Nephron progenitor cell (in vitro differentiated cells): ENCODE measurements at places on chromosomes 6 and 20.

GRCh38 chr6:32146687-32147086, 5.1 kb downstream of the PRRT1 start:
- peaks cover 11% of the 10 kb centered on the region for H3K36me3 ChIP-seq
- peak overlapping the region; percentile 45 for H3K27ac ChIP-seq
- H3K27me3 ChIP-seq = peaks cover 54% of the 10 kb centered on the region
- no peak for DNase-seq

DNA sequence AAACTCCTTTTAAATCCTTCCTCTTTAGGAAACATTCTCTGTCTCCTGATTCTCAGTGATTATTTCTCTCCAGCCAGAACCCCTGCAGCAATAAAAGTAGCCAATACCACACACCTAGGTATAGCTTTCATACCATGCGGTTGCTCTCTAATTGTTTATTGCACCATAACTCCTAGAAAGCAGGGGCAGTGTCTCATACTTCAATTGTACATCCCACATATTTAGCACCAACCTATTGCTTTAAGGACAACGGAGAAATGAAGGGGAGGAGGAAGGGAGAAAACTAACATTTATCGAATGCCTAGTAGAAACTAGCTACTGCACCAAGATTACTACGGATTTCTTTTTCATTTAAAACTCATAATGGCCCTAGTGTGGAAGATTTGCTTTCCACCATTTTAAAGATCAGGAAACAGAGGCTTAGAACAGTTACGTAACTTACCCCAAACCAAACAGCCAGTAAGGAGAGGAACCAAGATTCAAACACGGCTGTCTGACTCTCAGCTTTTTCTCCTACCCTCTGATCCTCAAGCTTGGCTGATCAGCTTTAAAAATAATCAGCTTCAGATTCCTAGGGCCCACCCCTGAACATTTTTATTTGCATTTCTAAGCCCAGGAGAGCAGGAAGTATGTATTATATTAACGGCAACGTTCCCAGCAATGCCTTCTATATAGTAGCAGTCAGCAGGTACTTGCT, 43.4 kb upstream of the ATXN1 start:
- no peak for DNase-seq
- H3K4me3 ChIP-seq = peak overlapping the region; percentile 67
- H3K27me3 ChIP-seq = peaks cover 31% of the 10 kb centered on the region
- H3K4me1 ChIP-seq = peaks cover 34% of the 10 kb centered on the region
- H3K36me3 ChIP-seq = peaks cover 4% of the 10 kb centered on the region
- H3K27ac ChIP-seq = peak overlapping the region; percentile 1

DNA sequence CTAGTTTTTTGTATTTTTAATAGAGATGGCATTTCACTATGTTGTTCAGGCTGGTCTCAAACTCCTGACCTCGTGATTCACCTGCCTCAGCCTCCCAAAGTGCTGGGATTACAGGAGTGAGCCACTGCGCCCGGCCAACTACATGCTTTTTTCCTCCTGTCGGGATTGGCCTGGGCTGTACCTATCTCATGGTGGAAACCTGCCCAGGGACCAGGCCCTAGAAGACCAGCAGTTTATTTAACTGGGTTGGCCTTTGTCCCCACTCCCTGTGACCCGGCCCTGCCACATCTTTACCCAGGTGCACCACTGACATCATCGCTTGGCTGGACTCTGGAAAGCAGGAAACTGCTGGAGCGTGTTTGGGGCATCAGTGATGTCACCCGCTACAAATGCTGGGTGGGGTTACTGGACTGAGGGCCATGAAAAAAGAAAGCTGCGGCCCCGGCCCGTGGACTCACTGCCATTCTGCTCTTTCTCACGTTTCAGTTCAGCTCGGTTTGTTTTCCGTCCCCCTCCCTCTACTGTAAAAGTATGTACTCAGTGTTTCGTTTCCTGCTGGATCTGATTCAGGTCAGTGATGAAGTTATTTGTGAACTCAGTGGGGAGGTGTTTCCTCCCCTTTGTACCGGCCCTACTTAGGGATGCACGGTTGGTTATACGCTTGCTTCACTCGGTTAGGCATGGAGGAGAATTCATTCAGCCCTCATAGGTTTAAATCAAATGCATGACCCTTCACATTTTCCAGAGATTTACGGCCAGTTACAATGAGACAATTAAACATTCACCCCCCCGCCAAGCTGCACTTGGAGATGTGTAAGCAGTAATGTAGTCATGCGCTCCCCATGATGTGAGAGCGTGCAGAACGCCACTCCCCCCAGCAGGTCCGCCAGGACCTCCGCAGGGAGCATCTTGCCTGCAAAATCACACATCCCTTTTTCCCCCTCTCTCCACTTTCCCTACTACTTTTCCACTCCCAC, 179.3 kb downstream of the MTHFD1L start:
- H3K27me3 ChIP-seq = no peaks in the 10 kb centered on the region
- H3K27ac ChIP-seq = peak overlapping the region; percentile 97
- H3K36me3 ChIP-seq = peaks cover 26% of the 10 kb centered on the region
- peak; percentile 63 for DNase-seq

DNA sequence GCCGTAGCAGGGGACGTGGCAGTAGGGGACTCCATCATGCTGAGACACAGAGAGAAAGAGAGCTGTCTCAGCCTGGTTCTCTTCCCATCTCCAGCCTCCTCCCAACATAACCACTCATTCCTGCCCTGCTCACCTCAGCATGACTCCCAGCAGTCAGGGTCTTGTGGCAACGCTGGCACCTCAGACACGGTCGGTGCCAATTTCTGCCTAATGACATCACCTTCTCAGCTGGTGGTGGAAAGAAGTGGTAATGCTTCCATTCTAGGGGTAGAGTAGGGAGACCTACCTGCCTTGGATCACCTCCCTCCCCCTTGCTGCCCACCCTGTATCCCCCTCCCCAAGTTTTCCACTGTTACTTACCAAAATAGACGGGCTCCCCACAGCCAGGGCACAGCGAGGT, 2.5 kb downstream of the CRIP3 start:
- H3K27me3 ChIP-seq = peaks cover 14% of the 10 kb centered on the region
- H3K4me3 ChIP-seq = no peak overlapping the region

DNA sequence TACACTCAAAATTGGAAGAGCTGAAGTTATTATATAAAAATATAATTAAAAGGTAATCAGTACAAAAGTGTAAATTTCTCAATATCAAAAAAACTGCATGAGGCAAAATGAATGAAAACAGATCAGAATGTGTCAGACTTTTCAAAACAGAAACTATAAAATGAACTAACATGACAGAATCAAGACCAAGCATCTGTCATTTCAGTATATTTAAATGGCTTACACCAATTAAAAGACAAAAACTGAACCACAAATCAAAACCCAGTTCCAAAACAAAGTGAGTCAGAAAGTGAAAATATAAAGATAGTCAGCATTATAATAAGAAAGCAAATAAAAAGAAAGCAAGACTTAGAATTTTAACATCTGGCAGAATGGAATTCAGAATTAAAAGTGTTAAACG, 289.7 kb downstream of the UBE3D start:
- H3K4me3 ChIP-seq = no peak overlapping the region
- H3K27ac ChIP-seq = no peak overlapping the region
- no peaks in the 10 kb centered on the region for H3K4me1 ChIP-seq
- H3K27me3 ChIP-seq = peaks cover 6% of the 10 kb centered on the region
